Esophagus (tissue), 2 donors: ENCODE measurements at places on chromosomes 11 and 22. TPM values are rescaled to one million over a fixed set of nuclear protein-coding genes. Genes with fewer than 3 reads are reported as not detected.

LRRC74B gene
- 0.08 TPM for polyA plus RNA-seq

MFRP gene
- not detected for polyA plus RNA-seq

SBF1 gene
- polyA plus RNA-seq = 44.3 TPM

MUC2 gene
- 0.04 TPM for polyA plus RNA-seq

PIWIL4 gene
- polyA plus RNA-seq = 0.88 TPM

PARVG gene
- polyA plus RNA-seq = 4.4 TPM

LRRN4CL gene
- polyA plus RNA-seq = 2.4 TPM

MB gene
- polyA plus RNA-seq = 5.1 TPM

THAP7 gene
- 21.0 TPM for polyA plus RNA-seq

OR4A5 gene
- not detected for polyA plus RNA-seq

CNTN5 gene
- polyA plus RNA-seq = not detected

OR52N4 gene
- polyA plus RNA-seq = not detected

SEC14L6 gene
- 0.07 TPM for polyA plus RNA-seq

CPT1B gene
- 55.5 TPM for polyA plus RNA-seq

MYRF gene
- 1.3 TPM for polyA plus RNA-seq

DEUP1 gene
- polyA plus RNA-seq = not detected

TREH gene
- 5.8 TPM for polyA plus RNA-seq

IL17REL gene
- not detected for polyA plus RNA-seq

GAS2 gene
- polyA plus RNA-seq = 0.46 TPM

FAM118A gene
- polyA plus RNA-seq = 15.4 TPM

LMO1 gene
- 0.06 TPM for polyA plus RNA-seq

DNAJB7 gene
- not detected for polyA plus RNA-seq

DEFB131B gene
- not detected for polyA plus RNA-seq

OR51B5 gene
- not detected for polyA plus RNA-seq

UEVLD gene
- 4.7 TPM for polyA plus RNA-seq
